Activated T-cell treated with anti-CD3 and anti-CD28 coated beads for 1 hour (primary cell): ENCODE measurements at places on chromosomes 7 and 10.
A peak's percentile ranks its signal among the peaks of the same experiment; 100 is the strongest.

- no peak for DNase-seq
Observed at GRCh38 chr7:120837599-120837998, 20.3 kb downstream of the TSPAN12 start.

GRCh38 chr10:78904196-78904595 is 164.6 kb upstream of the ZMIZ1 start:
- no peak for DNase-seq

DNA sequence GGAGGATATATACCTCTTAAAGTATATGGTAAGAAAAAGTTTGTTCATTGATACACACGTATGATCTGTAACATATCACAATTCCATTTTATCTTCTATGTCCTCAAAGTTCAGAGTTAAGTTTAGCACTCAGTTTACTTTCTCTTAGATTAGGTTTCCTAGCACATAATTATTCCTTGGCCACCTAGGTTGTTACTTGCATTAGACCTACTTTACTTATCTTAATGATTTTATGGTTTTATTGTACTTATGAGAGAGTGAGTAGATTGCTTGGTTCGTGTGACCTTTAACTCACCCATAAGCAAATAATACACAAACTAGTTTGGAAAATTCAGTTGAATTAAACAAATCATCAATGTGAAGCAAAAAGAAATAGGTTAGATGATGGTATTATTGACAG is 33.9 kb upstream of the SP4 start:
- no peak for DNase-seq

GRCh38 chr7:156168434-156168833 is 356.2 kb upstream of the SHH start:
- no peak for DNase-seq

DNA sequence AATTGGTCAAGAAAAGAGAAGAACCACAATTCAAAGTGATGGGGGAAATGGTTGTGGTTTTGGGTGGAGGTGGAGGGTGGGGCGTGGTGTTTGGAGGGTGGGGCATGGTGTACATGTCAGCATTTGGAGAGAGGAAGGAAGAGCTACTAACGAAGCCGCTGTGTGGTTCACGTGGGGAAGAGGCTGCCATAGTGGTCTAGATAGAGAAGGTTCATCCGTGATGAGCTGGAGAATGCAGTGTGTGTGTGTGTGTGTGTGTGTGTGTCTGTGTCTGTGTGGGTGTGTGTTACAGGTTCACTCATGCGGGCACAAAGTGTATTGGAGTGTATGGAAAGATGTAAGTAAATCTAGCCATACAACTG is 6.1 kb upstream of the VCL start:
- DNase-seq, result peak; percentile 53

DNA sequence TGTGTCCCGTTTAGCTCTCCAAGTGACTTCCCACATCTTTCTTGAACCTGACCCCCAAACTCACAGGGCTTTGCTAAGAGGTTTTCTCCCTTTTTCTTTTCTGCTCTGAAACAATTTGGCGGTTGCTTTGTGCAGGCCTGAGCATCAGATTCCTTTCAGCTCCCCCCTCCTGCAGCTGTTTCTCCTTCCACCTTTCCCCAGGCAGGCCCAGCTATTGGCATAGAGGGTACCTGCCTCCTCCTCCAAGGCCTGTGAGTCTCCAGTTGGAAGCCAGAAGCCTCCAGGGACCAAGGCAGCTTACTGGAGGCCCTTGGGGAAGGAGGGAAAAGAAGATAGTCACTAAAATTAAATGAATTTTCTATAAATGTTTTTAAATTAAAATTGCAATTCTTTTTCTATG is 7.7 kb downstream of the VAX1 start:
- no peak for DNase-seq

DNA sequence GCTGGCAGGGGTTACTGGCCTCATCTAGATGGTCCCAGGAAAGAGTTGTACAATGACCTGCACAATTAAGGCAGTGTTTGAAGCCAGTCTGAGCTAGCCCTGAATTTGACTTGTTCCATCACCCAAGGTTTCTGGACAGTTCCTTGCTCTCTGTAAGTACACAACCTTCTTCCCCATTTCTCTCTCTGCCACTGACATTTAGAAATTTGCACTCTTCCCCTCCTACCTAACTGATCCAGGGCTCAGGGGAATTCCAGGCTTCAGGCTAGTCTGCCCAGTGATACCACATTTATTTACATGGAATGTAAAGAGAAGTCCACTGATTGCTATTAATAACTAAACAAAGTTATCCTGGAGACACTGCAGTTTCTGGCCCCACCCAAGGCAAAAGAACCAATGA is 139.0 kb upstream of the GPR26 start:
- DNase-seq, result no peak

DNA sequence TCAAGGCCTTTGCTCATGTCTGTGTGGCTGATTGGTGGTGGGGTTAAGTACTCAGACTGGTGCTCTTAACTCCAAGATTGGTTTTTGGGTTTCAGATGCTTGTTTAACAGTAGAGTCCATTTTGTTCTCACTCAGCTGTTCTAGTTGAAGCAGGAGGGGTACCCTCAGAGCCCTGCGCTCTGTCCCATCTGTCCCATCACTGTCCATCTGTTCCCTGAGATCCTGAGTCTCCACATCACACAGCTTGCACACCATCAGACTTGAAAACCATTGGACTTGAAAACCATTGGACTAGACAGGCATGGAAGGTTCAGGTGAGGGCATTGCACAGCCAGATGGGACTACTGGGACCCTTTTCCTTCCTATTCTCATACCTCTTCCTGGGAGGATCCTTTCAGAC is 39.3 kb downstream of the TMEM178B start:
- no peak for DNase-seq

- DNase-seq, result no peak
Observed at GRCh38 chr7:88599528-88599927, 160.0 kb upstream of the ZNF804B start.

- DNase-seq, result no peak
Observed at GRCh38 chr10:95445837-95446486, 115.2 kb downstream of the SORBS1 start.

DNA sequence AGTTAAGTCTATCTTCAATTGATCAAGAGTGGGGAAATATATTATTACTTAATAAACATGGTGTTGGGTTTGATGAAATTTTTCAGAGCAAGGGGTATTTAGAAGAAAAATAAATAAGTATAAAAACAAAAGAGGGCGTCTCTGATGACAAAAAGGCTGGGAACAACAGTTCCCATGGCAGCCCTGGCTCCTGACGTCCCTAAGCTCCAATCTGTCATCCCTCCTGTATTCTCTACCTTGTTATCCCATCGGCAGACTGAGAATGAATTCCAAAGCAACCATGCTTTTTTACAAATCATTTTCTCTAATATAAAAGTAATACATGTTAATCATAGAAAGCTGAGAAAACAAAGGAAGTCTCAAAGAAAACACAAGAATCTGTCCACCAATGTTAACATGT is 55.5 kb downstream of the SORBS1 start:
- no peak for DNase-seq

- no peak for DNase-seq
Observed at GRCh38 chr7:77427996-77428603, 12.0 kb upstream of the GSAP start.

DNA sequence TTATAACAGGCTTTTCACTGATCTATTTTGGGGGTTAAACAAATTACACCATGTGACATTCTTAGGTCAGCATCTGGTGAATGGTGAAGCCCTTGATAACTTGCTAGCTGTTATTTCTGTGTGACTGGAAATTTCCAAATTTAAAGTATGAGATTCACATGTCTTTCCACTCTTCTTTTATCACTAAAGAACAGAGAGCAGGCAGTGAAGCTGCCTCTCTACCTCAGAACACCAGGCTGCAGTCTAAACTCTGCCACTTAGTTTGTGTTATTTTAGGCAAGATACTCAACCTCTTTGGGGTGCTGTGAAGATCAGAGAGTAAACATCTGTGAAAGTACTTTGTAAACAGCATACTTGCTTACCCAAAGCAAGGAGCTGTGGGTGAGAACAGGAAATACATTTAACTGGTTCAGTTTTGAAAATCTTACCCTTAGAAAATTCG is 15.5 kb upstream of the SP4 start:
- no peak for DNase-seq

- no peak for DNase-seq
Observed at GRCh38 chr10:129850790-129851189, 113.3 kb downstream of the EBF3 start.

DNA sequence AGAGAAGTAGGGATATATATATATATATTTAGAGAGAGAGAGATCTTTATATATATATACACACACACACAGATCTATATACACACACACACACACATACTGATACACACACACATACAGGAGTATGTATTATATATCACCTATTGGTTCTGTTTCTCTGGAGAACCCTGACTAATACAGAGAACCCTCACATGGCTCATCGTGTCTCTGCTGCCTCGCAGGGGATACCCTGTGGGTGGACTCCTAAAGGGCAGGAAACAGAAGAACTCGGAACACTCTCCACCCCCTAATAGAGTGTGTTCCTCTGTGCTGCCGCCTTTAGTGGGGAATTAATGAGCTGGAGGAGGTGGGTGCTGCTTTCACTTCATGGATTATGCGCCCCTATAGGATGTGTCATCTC is 86.6 kb downstream of the NPY start:
- no peak for DNase-seq

DNA sequence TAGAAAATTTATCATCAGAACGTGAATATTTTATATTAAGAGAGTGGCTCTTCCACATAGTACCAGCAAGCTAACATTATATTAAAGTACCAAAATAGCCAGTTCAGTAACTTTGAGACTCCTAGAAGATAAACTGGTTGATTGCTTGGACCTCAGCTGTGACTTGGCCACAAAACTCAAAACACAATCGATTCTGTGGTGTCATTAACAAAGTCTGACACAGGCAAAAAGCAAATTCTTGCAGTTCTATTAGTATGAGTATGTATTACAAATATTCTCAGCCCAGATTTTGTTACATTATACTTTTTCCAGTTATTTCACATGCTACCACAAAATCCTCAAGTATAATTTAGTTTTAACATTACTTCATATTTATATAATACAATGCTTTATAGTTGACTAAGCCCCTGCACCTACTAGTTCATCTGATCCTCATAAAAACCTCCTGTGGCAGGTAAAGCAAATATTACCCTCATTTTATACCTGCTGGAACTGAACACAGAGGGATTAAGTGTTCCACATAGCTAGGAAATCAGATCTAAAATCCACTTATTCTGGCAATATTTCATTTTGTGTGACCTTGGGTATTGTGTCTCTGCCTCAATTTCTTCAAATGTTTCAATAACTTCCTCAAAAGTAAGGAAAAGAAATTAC is 279.9 kb upstream of the MKLN1 start:
- no peak for DNase-seq

DNA sequence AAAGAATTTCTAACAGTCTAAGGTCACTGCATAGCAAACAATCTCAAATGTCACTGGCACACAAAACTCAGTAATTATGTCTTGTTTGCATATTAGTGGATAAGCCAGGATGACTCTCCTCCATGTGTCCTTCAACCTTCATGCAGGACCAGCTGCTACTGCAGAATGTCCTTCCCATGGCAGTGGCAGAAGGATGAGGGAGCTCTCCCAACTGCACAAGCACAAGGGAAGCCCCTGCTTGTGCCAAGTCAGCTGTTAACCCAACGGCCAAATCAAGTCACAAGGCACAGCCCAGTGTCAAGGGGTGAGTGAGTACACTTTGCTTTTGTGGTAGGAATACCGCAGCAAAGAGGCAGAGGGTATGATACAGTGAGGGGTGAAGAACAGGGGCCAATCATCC is 59.3 kb upstream of the VWC2 start:
- no peak for DNase-seq

DNA sequence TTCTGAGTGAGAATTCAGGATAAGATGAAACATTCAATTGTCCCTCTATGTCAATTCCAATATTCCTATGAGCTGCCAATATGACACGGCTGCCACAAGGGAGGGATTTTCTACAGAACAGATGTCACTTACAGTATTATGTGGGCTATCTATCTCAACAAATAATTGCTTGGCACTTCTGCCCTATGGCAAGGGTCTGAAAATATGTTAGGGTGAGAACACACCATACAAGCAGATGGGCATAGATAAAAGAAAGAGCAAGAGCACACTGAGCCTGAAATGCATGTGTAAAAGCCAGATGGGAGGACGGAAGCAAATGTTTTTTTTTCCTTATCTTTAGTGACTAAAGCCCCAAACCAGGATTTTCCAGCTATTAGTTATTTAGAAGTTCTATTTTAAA is 70.1 kb upstream of the TFEC start:
- no peak for DNase-seq

GRCh38 chr10:4213441-4213840 is 428.4 kb upstream of the KLF6 start:
- no peak for DNase-seq

- DNase-seq, result no peak
Observed at GRCh38 chr7:157973971-157974677, 613.5 kb downstream of the PTPRN2 start.

GRCh38 chr7:79290841-79291497 is 162.5 kb downstream of the MAGI2 start:
- DNase-seq, result no peak

GRCh38 chr7:40192036-40192435 is 57.2 kb downstream of the SUGCT start:
- DNase-seq, result no peak

DNA sequence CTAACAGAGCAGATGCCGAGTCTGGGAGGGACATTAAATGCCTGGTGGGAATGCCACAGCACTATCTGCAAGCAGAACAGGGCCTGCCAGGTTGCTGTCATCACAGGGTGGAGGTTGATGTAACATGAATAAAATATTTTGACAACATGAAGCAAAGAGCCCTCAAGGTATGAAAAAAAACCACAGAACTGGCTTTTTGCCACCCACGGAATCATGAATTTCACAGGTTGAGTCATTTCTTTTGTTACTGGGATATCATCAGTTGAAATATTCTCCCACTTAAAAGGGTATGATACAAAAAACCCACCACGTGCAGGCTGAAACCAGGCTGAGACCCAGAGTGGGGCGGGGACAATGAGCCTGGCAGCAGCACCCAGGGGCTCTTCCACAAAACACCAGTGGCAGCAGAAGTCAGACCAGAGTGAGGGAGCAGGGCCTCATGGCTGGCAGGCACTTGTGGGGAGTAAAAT is 220.1 kb downstream of the TNS3 start:
- DNase-seq, result no peak

DNA sequence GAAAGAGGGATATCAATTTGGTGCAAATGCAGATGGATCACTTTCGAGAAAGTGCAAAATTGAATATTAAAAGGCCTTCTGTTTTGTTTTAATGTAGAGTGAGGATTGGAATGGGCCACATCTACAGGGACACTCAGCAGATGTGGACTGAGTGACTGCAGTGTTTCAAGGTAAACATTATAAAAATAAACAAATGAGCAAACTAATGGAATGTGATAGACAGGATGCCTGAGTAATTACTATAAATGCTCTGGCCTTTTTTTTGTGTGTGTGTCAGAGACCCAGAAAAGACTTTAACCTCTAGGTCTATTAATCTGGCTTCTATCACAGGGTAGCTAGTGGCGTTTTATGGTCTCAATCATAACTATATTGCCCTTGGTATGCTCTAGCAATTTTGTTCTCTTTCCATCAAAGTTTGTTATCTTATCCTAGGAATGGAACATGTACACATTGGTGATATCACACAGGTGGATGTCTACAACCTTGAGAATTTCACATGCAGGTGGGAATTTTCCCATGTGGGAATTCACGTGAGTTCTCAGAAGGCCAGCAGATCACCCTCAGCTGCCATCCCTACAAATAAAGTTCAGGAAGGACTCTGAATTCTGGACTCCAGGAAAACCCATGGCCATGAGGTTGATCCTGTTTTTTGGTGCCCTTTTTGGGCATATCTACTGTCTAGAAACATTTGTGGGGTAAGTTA is at the start of gene CPA2:
TSS of gene CPA2 (plus strand) at position 606 of the 703 bp plus-strand sequence. CDS start at position 625, 19 bp downstream.
- no peak for DNase-seq

- DNase-seq, result no peak
Observed at GRCh38 chr7:97145068-97145467, 27.6 kb downstream of the SDHAF3 start.
